ENCODE measurements at places on chromosomes 7 and 10.

DNA sequence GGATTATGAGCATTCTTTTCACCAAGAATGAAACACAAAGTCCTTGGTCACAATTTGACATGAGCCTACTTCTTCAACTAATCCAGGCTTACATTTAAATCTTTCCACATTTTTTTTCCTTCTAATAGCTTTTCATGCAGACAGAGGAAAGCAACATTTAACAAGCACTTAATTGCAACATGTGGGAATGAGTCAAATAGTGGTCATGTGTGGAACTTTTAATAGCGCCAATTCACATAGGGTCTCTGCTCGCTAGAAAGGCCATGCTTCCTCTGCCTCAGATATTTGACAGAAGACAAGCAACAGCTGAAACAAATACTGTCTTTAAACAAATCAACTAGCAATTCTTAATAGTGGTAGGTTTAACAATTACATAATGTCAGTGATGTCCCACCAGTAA, 285.9 kb upstream of the ETV1 start:
- no peak for DNase-seq

- DNase-seq = peak; percentile 9
Observed at GRCh38 chr10:25934621-25935139, 651 bp downstream of the MYO3A start.

DNA sequence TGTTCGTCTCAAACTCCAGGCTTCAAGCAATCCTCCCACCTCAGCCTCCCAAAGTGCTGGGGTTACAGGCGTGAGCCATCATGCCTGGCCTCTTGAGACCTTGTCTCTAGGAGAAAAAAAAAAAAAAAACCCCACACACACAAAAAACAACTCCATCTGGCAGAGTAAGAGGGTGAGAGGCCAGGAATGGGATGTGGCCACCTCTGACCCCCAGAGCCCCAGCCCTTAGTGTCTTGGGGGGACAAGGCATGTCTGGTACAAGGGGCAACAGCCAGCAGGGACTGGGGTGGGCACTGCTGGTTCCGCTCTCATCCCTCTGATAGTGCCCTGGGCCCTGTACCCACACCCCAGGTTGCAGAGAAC, 15.6 kb upstream of the TNRC18 start:
- DNase-seq = no peak

DNA sequence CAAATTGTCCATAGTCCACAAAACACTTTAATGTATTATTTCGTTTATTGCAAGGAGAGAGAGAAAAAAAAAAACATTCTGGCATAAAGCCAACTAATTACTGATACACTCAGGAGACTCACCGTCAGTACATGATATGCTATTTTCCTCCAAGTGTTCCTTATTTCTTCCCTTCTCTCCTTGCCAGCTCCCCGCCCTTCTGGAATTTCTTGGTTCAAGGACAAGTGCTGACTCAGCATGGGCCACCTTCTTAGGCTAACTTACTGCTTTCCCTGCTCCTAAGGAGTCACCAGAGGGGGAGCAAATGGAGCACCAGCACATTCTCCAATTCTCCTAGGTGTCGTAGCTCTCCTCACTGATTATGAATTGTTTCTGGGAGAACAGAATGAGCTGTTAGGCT, 133.8 kb upstream of the HDAC9 start:
- no peak for DNase-seq

DNA sequence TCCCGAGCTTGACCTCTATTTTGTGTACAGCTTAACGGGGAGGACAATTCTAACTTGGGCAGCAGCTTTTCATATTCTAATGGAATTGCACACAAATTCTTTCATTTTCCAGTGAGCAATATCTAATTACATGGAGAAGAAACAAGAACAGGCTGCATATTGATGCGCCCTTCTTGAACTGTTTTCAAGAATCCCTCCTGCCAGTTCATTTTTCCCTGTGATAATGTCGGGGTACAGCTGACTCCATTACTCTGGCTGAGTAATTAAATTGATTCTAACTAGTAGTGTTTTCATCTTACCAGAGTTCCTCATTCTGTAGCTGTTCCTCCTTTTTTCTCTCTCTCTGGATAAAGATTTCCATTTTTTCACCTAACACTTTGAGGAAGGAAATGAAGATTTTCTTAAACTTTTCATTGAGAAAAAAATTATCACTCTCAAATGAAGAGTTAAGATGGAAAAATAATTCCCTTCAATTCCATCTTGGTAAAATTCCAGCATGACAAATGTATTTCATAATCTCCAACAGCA, 190.9 kb downstream of the FANK1 start:
- DNase-seq = no peak

DNA sequence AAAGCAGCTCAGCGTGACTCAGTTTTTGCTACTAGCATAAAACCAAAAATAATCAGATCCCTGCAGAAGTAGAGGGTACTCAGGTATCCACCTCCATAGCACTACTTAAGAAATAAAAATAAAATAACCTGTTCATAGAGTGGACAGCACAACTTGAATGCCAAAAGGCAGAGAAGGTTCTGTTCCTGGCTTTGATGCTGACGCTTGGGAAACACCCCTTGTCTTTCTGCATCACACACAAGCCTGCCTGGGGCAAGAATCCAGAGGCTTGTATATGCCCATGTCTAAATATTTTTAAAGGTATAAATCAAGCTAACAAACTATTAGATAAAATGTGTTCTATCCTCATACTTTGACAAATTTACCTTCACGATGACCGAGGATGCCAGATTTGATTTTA, 207.3 kb downstream of the KIAA1217 start:
- no peak for DNase-seq

GRCh38 chr10:89810908-89811525, 109.6 kb downstream of the KIF20B start:
- no peak for DNase-seq

- no peak for DNase-seq
Observed at GRCh38 chr7:137235434-137235833, 108.1 kb downstream of the PTN start.

All from NCI-H526 (cell line).